Neural progenitor cell (in vitro differentiated cells): ENCODE measurements at places on chromosomes 7 and 10. TPM values are rescaled to one million over a fixed set of nuclear protein-coding genes. Genes with fewer than 3 reads are reported as not detected.

Gene NPFFR1
- total RNA-seq = 0.06 TPM in 1 of 2 replicates, not detected in the other

Gene NPC1L1
- 0.09 TPM in 1 of 2 replicates, not detected in the other for total RNA-seq

Gene ELAPOR2
- 80.2 and 80.4 TPM in 2 replicates for total RNA-seq

Gene C10orf53
- total RNA-seq = not detected in 2 replicates

Gene HABP2
- total RNA-seq = not detected in 2 replicates

Gene CPEB3
- total RNA-seq = 1.3 and 2.2 TPM in 2 replicates

Gene BEND7
- 7.5 and 9.1 TPM in 2 replicates for total RNA-seq

Gene UNCX
- total RNA-seq = not detected in 2 replicates
